ENCODE measurements at places on chromosomes 12 and 14.
A peak's percentile ranks its signal among the peaks of the same experiment; 100 is the strongest.

DNA sequence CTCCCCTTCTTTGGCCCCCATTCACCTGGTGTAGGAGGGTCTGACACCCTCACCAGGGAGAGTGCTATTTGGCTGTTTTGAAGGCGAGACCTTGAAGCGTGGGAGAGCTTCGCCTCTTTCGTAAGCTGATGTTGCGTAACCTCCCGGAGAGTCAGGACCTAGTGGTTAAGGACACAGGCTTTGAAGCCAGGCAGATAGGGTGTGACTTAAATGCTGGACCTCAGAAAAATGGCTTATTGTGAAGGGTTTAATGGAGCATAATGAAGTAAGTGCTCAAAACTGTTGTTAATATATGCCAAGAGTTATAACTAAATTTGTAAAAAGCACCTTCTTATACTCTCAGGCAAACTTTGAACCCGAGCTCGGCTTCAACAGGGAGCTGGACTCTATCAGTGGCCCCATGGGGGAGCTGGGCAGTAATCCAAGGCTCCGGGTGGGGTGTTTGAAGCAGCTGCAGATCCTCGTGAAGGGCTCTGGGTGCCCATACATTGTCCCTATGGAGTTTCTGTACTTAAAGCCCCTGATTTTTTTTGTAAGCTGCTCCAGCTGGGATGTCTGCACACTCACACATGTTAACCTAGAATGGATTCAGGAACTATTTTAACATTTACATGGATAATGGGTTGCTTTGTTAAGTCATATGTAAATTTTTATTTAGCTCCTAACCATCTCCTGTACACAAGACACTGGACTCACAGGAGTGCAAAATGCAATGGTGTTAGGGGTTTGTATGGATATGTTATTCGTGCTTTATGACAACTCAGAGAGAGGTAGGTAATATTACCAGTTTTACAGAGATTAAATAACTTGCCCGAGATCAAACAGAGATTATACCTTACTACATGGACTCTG is 26.0 kb downstream of the PPFIBP1 start:
- no peak for DNase-seq

GRCh38 chr12:120955232-120955631 is 23.1 kb upstream of the HNF1A start:
- DNase-seq: no peak

- no peak for DNase-seq
Measured at GRCh38 chr14:104107611-104108569, 22.4 kb downstream of the ASPG start.

- no peak for DNase-seq
Measured at GRCh38 chr14:22791301-22791700, 23.9 kb downstream of the SLC7A7 start.

DNA sequence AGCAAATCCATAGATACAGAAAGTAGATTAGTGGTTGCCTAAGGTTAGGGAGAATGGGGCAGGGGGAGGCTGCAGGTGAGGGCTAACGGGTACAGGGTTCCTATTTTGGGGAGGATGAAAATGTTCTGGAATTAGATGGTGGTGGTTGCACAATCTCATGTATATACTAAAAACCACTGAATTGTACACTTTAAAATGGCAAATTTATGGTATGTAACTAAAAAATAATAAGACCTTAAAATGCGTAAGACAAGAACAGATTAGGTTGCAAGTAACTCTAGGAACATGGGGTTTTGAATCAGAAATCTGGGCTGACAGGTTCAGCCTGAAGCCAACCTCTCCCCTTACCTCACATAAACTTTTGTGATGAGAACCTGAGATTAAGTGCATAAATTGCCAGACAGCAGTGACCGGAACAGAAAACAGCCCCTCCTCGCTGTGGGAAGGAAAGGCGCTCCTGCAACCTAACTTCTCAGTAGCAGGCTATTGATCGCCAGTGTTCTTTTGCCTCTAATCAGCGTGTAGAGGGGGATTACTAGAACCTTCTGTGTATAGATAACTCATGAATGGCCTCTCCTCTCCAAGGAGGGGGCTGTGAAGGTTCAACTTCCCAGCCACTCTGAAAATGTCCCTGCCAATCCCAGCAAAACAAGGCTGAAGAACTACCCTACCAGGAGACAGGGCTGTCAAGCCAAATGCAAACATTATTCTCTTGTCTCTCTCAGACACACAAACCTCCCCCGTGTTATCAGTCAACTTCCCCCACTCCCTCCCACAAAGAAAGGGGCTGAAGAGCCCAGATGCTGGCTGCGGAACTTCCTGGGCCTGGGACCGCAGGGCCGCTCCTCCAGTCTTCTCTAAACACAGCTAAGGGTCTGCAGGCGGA is 1.9 kb downstream of the SSH1 start:
- no peak for DNase-seq

GRCh38 chr12:4274396-4275015 is 944 bp downstream of the CCND2 start:
- no peak for DNase-seq

GRCh38 chr12:131684015-131684725 is 26.7 kb upstream of the SFSWAP start:
- no peak for DNase-seq

GRCh38 chr12:58801986-58802385 is 118.3 kb downstream of the LRIG3 start:
- no peak for DNase-seq

DNA sequence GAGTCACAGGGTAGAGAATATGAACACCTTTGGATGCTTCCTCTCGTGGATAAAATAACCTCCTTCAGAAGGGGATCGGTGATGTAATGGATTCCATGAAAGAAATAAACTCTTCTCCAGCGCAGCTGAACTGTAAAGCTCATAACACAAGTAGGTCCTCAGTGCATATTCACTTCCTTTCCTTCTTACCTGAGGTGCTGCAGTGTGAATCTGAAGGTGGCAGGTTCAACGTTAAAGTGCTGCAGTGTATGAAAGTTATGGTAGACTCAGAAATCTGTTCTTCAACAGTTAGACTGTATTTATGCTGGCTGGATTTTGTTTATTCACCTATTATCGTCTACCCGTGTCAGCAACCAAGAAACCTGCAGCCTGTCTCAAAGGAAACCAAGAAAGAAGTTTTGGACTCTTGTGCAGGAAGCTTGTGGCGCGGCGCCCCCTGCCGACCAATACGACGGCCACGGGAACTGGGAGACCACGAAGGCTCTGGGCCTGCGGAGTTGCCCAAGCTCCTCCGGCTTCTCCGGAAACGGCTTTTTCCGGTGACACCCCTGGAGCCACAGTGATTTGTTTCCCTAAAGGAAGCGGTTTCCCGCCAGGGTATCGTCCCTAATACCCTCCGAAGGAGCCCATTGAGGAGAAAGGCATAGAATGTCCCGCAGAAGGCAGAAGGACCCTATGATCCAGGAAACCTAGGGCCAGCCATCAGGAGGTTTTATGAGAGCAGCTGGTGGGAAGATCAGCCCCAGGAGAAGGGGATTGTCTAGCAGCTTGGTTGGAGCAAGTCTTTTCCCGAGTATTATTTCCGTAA is 17.6 kb upstream of the RNASE3 start:
- DNase-seq: peak; percentile 62

DNA sequence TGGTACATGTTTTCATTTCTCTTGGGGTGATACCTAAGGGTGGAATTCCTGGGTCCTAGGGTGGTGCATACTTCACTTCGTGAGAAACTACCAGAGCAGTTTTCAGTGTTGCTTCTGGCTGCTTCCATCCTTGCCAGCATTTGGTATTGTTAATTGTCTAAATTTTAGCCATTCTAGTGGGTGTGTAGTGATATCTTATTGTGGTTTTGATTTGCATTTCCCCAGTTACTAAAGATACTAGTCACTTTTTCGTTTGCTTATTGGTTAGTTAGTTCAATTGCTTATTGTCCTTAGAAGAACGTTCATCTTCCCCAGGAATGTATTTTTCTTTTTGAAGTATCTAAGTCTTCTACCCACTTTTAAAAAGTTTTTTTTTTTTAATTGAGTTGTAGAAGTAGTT is 80.2 kb downstream of the ERC1 start:
- no peak for DNase-seq

- no peak for DNase-seq
Measured at GRCh38 chr12:52455821-52456220, 3.9 kb upstream of the KRT6B start.

- no peak for DNase-seq
Measured at GRCh38 chr12:99059824-99060511, 414.9 kb downstream of the APAF1 start.

DNA sequence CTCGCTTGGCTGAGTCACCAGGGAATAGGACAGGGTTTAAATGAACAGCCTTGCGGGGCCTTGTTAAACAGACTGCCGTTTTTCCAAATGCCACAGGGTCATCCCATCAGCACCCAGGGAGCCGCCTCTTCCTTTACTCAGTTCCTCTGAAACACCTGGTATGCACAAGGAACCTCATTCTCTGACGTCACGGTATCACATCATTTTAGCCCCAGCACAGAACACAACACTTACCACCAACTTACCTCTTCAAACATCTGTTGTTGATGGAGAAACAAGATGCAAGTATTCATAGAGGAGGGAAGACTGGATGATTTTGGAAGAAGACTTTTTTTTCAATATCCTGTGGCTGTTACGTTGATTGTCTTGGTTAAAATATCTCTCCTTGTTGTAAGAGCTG is 535.3 kb upstream of the TMEM132C start:
- DNase-seq: no peak

DNA sequence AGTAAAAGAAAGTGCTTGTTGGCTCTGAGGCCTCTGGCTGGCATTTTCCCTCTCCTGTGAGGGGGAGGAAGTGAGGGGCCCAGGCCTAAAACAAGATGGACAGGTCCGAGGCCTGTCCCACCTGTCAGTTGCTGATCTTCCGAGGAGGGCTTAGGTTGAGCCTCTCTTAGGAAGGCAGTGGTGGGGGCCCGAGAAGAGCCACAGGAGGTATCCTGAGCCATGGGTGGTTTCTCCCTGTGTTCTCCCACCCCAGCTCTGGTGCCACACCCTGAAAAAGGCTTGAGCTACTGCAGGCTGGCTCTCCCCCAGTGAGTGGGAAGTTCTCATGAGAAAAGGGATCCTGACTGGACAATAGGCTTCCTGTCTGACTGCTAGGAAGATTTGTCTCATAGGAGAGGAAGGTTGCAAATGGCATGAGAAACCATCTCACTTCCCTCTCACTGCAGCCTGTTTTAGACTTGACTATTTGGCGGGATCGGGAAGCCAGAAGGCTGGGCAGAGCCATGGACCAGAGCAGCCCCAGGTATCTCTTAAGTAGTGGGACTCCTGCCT is 72.1 kb upstream of the SRSF5 start:
- DNase-seq: no peak

GRCh38 chr12:56141946-56142784 is 10.2 kb upstream of the MYL6B start:
- DNase-seq: no peak

DNA sequence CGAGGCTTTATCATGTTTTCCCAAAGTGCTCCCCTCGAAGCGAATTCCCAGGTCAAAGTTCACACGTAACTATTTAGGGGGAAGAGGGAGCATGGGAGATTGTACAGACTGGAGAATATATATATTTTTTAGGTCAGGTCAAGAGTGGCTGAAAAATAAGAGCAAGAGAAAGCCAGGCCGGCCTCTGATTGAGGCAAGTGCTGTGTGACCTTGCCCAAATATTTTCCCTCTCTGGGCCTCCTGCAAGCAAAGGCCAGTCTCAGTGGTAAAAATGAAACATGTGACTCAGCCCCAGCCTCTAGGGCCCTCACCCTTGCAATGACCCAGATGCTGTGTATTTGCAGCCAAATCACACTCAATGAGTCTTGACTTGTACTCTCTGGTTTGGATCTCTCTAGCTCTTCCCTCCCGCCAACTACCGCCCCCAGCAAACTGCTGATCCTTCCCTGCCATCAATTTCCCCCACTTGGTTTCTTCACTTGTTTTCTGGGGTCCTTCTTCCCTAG is 34.1 kb downstream of the SMUG1 start:
- DNase-seq: no peak

GRCh38 chr12:98371419-98371818 is 144.0 kb upstream of the TMPO start:
- no peak for DNase-seq

GRCh38 chr14:105091517-105092170 is 26.4 kb upstream of the GPR132 start:
- DNase-seq: no peak

DNA sequence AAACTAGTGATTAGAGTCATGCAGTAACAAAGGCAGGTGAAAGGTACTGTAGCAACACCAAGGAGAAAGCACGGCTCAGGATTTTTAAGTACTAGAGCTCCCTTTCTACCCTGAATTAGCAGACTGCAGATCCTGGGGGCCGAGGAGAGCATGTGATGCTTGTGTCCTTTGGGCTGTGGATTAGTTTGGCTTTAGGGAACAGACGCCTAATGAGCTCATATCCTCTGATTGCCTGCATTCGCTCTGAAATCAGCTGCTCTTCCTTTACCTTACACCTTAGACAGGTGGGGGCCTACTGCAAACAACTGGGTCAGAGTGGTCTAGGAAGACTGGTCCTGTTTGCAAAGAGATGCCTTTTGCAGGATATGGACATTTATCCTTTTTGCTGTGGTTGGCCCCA is 2.2 kb downstream of the PIP4K2C start:
- no peak for DNase-seq

GRCh38 chr14:100440207-100440631 is 117.1 kb downstream of the SLC25A47 start:
- DNase-seq: peak; percentile 9
